Neural progenitor cell (in vitro differentiated cells): ENCODE measurements at places on chromosomes 13 and 19. TPM values are rescaled to one million over a fixed set of nuclear protein-coding genes. Genes with fewer than 3 reads are reported as not detected.

Gene RAB11B
- total RNA-seq: 17.1 and 32.3 TPM in 2 replicates

Gene KIR3DL1
- not detected in 2 replicates for total RNA-seq

Gene IGFL4
- 0.15 and 0.21 TPM in 2 replicates for total RNA-seq

Gene TIMM29
- total RNA-seq: 24.4 and 34.9 TPM in 2 replicates

Gene CEACAM7
- total RNA-seq: not detected in 2 replicates

Gene ZNF699
- total RNA-seq: 12.9 and 21.6 TPM in 2 replicates

Gene SLC27A5
- 11.2 and 17.1 TPM in 2 replicates for total RNA-seq

Gene ZNF585A
- 9.9 and 10.6 TPM in 2 replicates for total RNA-seq

Gene SIGLEC14
- total RNA-seq: not detected in 2 replicates

Gene SELENOV
- total RNA-seq: 0.73 and 6.2 TPM in 2 replicates

Gene RAVER1
- total RNA-seq: 5.4 and 24.3 TPM in 2 replicates

Gene HOMER3
- 28.2 and 66.9 TPM in 2 replicates for total RNA-seq

Gene RNF17
- not detected in 2 replicates for total RNA-seq

Gene IER2
- total RNA-seq: 13.7 and 55.4 TPM in 2 replicates

Gene OR10H4
- not detected in 2 replicates for total RNA-seq

Gene VSTM2B
- 0.59 TPM in 1 of 2 replicates, not detected in the other for total RNA-seq

Gene NLRP11
- not detected in 2 replicates for total RNA-seq

Gene GIPC3
- total RNA-seq: 0.09 TPM in 1 of 2 replicates, not detected in the other

Gene TNFSF11
- 0.21 and 0.46 TPM in 2 replicates for total RNA-seq

Gene ZNF560
- total RNA-seq: not detected in 2 replicates

Gene AMH
- 3.5 and 22.4 TPM in 2 replicates for total RNA-seq

Gene NCAN
- total RNA-seq: 4.8 and 12.9 TPM in 2 replicates

Gene BRSK1
- 24.1 and 43.1 TPM in 2 replicates for total RNA-seq

Gene HCN2
- total RNA-seq: 0.06 TPM in 1 of 2 replicates, not detected in the other

Gene ZNF850
- 25.5 and 32.1 TPM in 2 replicates for total RNA-seq

Gene WDFY2
- total RNA-seq: 18.3 and 18.4 TPM in 2 replicates

Gene RHPN2
- 27.0 and 28.0 TPM in 2 replicates for total RNA-seq

Gene C1QTNF9B
- total RNA-seq: not detected in 2 replicates

Gene APC2
- 1.3 and 12.2 TPM in 2 replicates for total RNA-seq

Gene FUZ
- total RNA-seq: 24.6 and 37.8 TPM in 2 replicates

Gene MBD3L2
- not detected in 2 replicates for total RNA-seq

Gene SLC8A2
- total RNA-seq: 14.5 and 17.6 TPM in 2 replicates

Gene ZNF837
- 1.4 and 8.5 TPM in 2 replicates for total RNA-seq

Gene LILRB1
- total RNA-seq: not detected in 2 replicates

Gene DNAAF3
- total RNA-seq: 9.1 and 12.0 TPM in 2 replicates

Gene PLVAP
- 0.11 and 0.37 TPM in 2 replicates for total RNA-seq

Gene ATP4B
- not detected in 2 replicates for total RNA-seq

Gene ZDHHC20
- 105 and 175 TPM in 2 replicates for total RNA-seq

Gene TBCB
- 166 and 250 TPM in 2 replicates for total RNA-seq

Gene IGSF23
- not detected in 2 replicates for total RNA-seq

Gene NXNL1
- not detected in 2 replicates for total RNA-seq

Gene ADGRE1
- total RNA-seq: not detected in 2 replicates

Gene GGACT
- 1.3 and 3.6 TPM in 2 replicates for total RNA-seq

Gene PSG6
- not detected in 2 replicates for total RNA-seq

Gene USHBP1
- total RNA-seq: 0.28 and 1.1 TPM in 2 replicates

Gene ZNF544
- 86.0 and 104 TPM in 2 replicates for total RNA-seq

Gene ZNF415
- total RNA-seq: 20.3 and 23.9 TPM in 2 replicates

Gene PLPPR3
- total RNA-seq: 15.6 and 91.6 TPM in 2 replicates

Gene KASH5
- 0.59 TPM in 1 of 2 replicates, not detected in the other for total RNA-seq
